A673 (cell line): ENCODE measurements at places on chromosomes 5 and 9. TPM values are rescaled to one million over a fixed set of nuclear protein-coding genes. Genes with fewer than 3 reads are reported as not detected.

DNA sequence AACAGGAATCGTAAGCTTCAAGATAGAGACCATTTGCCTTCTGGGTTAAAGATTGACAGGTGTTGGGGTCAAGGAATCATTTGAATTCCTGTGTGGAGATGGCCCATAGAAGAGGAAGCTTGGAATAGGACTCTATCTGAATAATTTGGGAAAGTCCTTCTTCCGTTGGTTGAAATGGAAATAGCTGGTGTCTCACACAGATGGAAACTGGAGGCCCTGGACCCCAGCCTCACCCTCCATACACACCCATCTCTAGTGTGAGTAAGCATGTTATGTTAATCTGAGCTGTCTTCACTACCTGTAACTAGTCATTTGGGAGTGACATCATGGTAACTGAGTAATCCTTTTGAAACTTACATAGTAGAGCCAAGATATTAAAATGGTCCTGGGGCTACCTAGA, 184.4 kb downstream of the CD180 start:
- no peak overlapping the region for H3K4me3 ChIP-seq
- H3K27me3 ChIP-seq: no peaks in the 10 kb centered on the region
- DNase-seq: no peak
- no peak overlapping the region for H3K27ac ChIP-seq
- no peaks in the 10 kb centered on the region for H3K4me1 ChIP-seq

NRG2 gene
- total RNA-seq: 0.15 TPM in 1 of 2 replicates, not detected in the other

CDC20B gene
- not detected in 2 replicates for total RNA-seq

OBP2B gene
- not detected in 2 replicates for total RNA-seq

- no peaks in the 10 kb centered on the region for H3K4me1 ChIP-seq
- no peaks in the 10 kb centered on the region for H3K27me3 ChIP-seq
- no peak overlapping the region for H3K27ac ChIP-seq
- H3K36me3 ChIP-seq: no peaks in the 10 kb centered on the region
These were observed 69.3 kb downstream of the SNX30 start for GRCh38 chr9:112819635-112820496.

DNA sequence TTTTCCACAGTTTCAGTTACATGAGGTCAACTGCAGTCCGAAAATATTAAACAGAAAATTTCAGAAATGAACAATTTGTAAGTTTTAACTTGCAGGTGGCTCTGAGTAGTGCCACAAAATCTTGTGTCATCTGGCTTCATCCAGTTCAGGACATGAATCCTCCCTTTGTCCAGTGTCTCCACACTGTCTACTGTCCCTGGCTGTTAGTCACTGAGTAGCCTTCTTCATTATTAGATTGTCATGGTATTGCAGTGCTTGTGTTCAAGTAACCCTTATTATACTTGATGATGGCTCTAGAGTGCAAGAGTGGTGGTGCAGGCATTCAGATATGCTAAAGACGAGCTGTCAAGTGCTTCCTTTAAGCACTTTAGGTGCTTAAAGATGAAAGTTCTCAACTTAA, 65.3 kb downstream of the CFAP95 start:
- no peak overlapping the region for H3K27ac ChIP-seq
- H3K27me3 ChIP-seq: no peaks in the 10 kb centered on the region
- H3K4me3 ChIP-seq: no peak overlapping the region
- H3K36me3 ChIP-seq: no peaks in the 10 kb centered on the region
- DNase-seq: no peak

CDX1 gene
- total RNA-seq: not detected in 2 replicates

C5orf63 gene
- 2.2 and 5.4 TPM in 2 replicates for total RNA-seq

GIN1 gene
- 8.0 and 12.5 TPM in 2 replicates for total RNA-seq

- H3K4me1 ChIP-seq: no peaks in the 10 kb centered on the region
- H3K27ac ChIP-seq: no peak overlapping the region
- no peaks in the 10 kb centered on the region for H3K36me3 ChIP-seq
- no peak overlapping the region for H3K4me3 ChIP-seq
These were observed 220.0 kb downstream of the MARCHF11 start for GRCh38 chr5:15959370-15960164.

YTHDC2 gene
- total RNA-seq: 24.3 and 26.0 TPM in 2 replicates

- peaks cover 17% of the 10 kb centered on the region for H3K4me1 ChIP-seq
- no peak overlapping the region for H3K4me3 ChIP-seq
- H3K27me3 ChIP-seq: no peaks in the 10 kb centered on the region
- DNase-seq: no peak
- no peaks in the 10 kb centered on the region for H3K36me3 ChIP-seq
- H3K27ac ChIP-seq: no peak overlapping the region
These were observed 104.8 kb downstream of the RXRA start for GRCh38 chr9:134431095-134431494.

F12 gene
- total RNA-seq: 0.81 TPM in 1 of 2 replicates, not detected in the other

GRCh38 chr9:121771418-121771817, 120.0 kb downstream of the DAB2IP start:
- H3K4me3 ChIP-seq: no peak overlapping the region
- no peak for DNase-seq
- H3K27ac ChIP-seq: no peak overlapping the region
- no peaks in the 10 kb centered on the region for H3K27me3 ChIP-seq

WHRN gene
- total RNA-seq: 9.1 and 11.5 TPM in 2 replicates

DNA sequence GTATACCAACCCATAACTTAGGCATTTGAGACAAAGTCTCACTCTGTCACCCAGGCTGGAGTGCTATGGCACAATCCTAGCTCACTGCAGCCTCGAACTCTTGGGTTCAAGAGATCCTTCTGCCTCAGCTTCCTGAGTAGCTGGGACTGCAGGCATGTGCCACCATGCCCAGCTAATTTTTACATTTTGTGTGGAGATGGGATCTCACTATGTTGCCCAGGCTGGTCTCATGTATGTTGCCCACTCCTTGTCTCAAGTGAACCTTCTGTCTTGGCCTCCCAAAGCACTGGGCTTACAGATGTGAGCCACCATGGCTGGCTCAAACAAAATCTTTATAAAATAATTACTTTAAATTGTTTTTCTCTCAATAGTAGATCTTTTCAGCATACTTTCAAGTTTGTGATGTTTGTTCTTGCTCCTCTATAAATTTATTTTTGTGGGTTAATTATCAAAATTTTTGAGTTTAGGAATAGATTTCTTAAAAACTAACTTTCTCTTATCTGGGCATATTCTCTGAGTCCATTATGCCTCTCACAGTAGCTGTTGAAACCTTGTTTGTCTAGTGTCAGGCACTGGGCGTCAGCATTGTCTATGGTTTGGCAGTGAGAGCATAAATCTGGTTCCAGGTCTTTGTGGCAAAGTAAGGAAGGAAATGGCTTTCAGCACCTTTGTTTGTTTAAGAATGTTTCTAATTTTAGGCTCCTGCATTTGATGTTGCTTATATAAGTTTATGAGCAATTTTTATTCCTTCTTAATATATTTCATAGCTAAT, 38.7 kb downstream of the NLN start:
- no peak overlapping the region for H3K4me3 ChIP-seq
- H3K27ac ChIP-seq: no peak overlapping the region
- H3K27me3 ChIP-seq: no peaks in the 10 kb centered on the region
- no peaks in the 10 kb centered on the region for H3K4me1 ChIP-seq
- no peak for DNase-seq

SHISAL2B gene
- total RNA-seq: not detected in 2 replicates
